ENCODE measurements at places on chromosomes 11 and 22. TPM values are rescaled to one million over a fixed set of nuclear protein-coding genes. Genes with fewer than 3 reads are reported as not detected.
A peak's percentile ranks its signal among the peaks of the same experiment; 100 is the strongest.

- no peak for DNase-seq
Measured at GRCh38 chr11:128642571-128642970, 51.3 kb upstream of the FLI1 start.

- DNase-seq = no peak
Measured at GRCh38 chr11:64249563-64250414, 1.5 kb upstream of the PLCB3 start.

- no peak for DNase-seq
Measured at GRCh38 chr22:48975886-48976285, 851.8 kb downstream of the BRD1 start.

- no peak for DNase-seq
Measured at GRCh38 chr11:134662629-134663360, 250.8 kb upstream of the B3GAT1 start.

- no peak for DNase-seq
Measured at GRCh38 chr22:31680861-31681341, 18.9 kb upstream of the PISD start.

PGM2L1 gene
- polyA plus RNA-seq = 0.19 TPM

SLC6A5 gene
- not detected for polyA plus RNA-seq

GRCh38 chr11:18698341-18699268, at the start of gene TMEM86A:
Gene TMEM86A, plus strand, starts transcription at chr11:18698779. Its CDS starts 108 bp downstream, at chr11:18698887.
- no peak for DNase-seq

- peak; percentile 60 for DNase-seq
Measured at GRCh38 chr11:10762185-10762584, 11.1 kb downstream of the CTR9 start.

DNA sequence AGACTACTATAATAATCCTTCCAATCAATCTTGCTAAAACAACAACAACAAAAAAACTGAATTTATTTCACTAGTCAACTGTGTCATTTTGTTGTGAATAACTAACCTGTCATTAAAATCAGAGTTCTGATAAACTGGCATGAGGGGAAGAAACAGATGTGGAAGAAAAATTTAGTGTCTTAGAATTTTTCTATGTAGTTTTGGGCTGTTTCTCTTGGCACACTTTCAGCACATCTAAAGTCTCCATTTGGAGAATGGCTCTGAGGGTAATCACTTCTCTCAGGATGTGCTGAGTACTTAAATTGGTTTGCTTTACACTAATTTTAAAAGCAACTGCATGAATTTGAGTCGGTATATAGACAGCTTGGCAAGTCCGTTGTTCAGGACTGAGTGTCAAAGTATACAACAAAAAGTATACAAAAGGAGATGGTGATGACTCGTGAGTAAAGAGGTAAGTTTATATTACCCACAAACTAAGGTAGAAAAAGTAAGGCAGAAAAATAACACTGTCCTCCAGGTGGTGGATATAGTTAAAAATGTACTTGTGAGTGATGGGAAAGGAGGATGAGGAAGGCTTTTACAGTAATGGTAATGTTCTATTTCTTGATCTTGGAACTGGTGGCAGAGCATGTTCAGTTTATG, 10.2 kb downstream of the HTATIP2 start:
- no peak for DNase-seq

- no peak for DNase-seq
Measured at GRCh38 chr22:19691721-19692341, 22.5 kb upstream of the SEPTIN5 start.

MAML2 gene
- 6.8 TPM for polyA plus RNA-seq

PLAAT5 gene
- polyA plus RNA-seq = not detected

CFAP300 gene
- not detected for polyA plus RNA-seq

DNA sequence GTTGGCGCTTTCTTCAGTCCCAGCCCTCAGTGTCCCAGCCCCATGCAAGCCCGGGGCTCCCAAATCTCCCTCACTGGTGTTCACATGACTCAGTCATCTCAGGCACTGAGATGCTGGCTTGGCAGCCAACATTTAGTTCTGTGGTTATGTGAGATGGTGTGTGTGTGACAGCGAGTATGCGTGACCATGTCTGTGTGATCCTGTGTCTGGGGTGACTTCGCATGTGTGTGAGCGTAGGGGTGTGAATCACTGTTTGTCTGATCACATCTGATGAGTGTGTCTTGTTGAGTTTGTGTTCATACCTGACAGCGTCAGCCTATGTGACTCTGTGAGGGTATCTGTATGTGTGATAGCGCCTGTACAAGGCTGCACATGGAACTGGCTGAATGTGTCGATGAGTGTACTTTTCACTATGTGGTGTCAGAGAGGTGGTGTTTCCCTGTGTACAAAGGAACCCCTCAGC, 16.2 kb downstream of the CREB3L1 start:
- DNase-seq = no peak

- DNase-seq = no peak
Measured at GRCh38 chr11:108241330-108242037, 18.6 kb downstream of the ATM start.

DNA sequence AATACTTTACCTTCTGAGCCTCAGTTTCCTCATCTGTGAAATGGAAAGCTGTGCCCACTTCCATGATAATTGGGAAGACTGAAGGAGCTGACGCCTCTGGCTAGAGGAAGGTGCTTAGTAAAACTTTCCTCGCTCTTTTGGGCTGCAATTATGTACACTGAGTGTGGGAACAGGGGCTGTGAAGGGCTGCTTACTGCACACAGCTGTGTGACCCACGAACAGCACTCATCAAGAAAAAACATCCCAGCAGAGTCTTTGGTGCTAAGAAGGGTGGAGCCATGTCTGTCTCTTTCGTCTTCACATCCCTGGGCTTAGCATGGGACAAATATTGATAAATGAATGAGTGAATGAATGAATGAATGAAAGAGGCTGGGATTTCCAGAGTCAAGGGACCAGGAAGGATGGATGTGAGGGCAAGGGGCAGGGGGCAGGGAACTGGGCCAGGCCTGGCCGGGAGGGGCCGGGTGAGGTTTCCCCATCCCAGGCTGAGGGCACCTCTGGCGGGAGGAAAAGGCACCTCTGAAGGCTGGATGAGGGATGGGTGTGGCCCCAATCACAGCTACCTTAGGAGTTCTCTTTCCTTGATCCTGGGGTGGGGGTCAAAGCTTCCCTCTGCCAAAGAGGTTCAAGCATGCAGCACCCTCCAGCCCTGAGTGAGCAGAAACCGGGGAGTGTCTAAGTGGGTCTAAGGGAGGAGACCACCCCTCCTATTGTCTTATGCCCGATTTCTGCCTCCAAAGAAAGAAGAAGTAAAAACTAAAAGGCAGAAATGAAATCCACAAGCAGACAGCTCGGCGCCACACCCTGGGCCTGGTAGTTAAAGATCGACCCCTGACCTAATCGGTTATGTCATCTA, 9.2 kb upstream of the CD5 start:
- no peak for DNase-seq

DNA sequence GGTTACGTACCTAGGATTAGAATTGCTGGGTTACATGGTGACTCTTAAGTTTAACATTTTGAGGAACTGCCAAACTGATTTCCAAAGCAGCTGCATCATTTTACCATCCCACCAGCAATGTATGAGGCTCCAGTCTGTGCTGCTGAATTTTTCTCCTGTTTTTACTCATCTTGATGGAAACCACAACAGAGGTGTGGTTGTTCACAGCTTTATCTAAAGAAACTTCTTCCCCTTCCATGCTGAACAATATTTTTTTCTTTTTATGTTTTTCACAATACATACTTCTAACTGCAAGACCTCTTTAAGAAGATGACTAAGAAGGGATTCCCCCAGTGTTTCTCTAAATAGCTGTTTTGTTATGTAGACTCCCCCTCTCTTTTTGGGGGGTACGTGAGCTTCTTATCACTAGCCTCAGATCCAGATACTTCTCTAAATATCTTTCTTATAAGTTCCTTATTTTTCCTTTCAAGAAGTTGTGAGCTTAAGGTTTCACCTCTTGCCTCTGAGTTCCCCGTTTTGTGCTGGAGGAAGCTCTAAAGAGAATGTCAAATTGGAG, 24.0 kb downstream of the TCP11L1 start:
- peak; percentile 76 for DNase-seq

- no peak for DNase-seq
Measured at GRCh38 chr11:74927496-74927895, 21.4 kb downstream of the XRRA1 start.

DNA sequence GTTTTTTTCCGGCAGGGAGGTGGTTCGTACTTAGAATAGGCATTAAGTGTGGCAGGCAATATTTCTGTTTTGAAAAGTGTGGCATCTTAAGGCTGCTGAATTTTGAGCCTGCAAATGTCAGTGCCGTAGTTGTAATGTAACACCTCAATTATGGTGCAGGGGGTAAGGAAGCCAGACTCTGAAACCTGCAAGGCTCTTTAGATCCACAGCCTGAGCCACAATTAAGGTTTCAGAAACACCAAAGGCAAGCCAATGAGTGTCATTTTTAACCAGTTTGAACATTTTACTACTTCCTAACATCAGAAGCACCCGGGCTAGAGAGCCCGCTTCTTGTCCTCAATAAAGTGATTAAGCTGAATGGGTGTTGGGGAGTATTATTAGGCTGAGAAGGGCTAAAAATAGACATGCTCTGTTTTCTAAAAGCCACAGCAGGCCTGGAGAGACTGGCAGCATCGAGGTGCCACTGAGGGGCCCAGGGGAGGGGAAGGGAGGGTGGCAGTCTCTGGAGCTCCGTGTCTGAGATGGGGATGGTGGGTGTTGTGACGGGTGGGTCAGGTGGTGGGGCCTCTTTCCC, 113.4 kb downstream of the ZBTB16 start:
- DNase-seq = no peak

DNA sequence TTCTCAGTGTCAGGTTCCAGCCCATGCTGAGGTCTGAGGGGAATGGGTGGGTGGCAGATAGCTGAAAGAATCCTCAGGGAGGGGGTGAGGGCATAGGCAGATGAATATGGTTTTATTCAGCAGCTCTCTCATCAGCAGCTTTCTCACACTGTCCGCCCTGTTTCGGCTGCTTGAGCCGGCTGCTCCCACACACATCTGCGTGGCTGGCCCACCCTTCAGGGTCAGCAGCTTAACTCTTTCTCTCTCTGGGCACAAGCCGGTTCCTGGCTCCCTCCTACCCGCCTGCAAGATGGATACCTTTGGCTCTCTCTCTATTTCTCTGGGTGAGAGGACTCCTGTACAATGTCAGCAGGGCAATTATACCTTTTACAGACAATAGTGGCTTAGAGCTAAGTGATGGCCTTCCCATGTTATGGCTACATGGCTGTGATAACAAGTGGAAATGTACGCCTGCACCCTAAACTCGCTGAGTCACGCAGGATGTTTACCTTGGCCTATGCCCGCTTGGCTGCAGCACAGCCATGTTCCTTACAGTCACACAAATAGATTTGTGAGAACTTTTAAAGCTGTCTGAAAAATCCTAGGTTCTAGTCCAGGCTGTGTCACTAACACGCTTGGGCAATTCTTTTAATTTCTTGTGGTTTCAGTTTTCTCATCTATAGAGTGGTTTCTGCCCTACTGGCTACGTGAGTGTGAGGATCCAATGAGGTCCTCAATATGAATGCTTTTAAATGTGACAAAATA, 4.1 kb downstream of the MMP20 start:
- no peak for DNase-seq

MISFA gene
- polyA plus RNA-seq = 2.3 TPM

DNA sequence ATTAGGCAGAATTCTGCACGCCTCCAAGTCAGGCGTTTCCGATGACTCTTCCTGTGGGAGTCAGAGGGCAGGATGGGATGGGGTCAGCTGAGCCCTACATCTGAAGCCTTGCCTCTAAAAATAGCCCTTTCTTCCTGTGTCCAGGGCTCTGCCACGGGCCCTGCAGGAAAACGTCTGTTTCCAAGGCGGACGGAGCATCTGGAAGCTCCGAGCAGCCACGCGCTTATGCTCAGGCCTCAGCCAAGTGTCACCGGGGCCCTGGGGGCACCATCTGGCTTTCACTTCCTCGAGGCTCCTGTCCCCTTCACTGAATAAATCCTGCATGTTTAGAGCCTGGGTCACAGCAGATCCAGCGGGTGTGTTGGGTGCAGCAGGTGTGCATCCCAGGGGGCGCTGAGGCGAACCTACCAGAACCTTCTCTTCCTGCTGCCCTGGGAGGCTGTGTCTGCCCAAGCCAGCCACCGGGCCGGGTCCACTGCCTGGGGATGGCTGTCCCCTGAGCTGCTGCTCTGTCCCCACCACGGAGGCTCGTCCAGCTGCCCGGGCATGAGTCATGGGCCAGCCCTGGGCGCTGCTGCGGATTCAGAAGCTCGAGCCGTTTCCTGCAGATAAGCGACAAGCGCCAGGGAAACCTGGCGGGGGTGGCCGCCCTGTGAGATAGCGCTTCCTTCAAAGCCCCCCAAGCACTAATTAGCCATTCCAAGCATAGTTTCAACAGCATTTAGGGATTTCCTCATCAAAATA, 32.0 kb upstream of the LINC01488 start:
- DNase-seq = no peak

KRTAP5-2 gene
- polyA plus RNA-seq = not detected

DNA sequence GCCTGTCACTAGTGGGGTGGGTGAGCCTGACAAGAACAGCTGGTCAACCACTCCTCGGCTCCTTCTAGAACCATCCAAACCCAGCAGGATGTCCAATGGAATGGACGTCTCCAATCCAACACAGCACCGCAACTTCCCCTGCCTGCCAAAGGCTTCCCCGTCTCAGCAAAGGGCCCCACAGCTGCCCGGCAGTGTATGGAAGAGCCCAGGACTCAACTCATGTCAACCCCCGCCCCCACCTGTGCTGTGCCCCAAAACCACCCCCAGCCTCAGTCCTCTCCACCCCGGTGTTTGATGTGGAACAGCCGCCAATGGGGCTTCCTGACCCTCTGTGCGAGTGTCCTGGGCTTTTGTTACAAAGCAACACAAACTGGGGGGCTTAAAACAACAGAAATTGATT, 223.8 kb downstream of the CTTN start:
- no peak for DNase-seq

PTPN5 gene
- polyA plus RNA-seq = not detected

C11orf87 gene
- polyA plus RNA-seq = not detected

- DNase-seq = no peak
Measured at GRCh38 chr11:13667795-13668101, 720 bp upstream of the FAR1 start.

- DNase-seq = no peak
Measured at GRCh38 chr22:50730941-50731661, 6.9 kb upstream of the ACR start.

DNA sequence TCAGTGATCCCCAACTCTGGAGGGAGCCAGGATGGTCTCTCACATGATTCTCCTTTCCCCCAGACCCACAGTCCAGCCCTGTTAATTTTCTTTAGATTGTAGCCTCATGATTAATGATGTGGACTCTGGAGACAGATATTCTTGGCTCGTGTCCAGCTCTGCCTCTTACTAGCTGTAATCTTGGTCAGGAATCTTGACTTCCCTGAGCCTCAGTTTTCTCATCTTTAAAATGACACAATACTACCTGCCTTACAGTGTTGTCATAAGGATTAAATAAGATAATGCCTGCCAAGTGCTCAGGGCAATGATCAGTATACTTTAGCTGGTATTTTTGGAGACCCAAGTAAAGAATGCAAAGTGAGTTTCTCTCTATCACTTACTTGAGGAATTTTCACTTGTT, 60.0 kb downstream of the SPECC1L start:
- DNase-seq = no peak

OR52D1 gene
- not detected for polyA plus RNA-seq

SLC17A6 gene
- not detected for polyA plus RNA-seq

DNA sequence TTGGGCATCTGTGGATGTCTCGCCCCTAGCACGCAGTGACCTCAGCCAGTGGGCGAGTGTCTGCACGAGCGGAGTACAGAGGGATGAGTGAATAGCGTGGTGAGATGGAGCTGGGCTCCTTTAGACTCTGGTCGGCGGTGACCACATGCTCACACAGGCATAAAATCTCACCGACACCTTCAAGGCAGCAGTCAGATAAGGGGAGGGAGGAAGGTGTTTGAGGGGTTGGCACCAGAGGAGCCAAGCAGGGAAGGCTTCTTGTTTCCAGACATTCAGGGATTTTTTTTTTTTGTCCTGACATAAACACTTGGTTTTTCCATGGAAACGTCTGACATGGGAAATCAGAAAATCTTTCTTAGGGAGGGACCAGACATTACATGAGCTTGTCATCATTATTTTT, 35.8 kb downstream of the GRIK4 start:
- no peak for DNase-seq

P2RY6 gene
- polyA plus RNA-seq = 0.36 TPM
